Foreskin keratinocyte (primary cell): ENCODE measurements at places on chromosomes 12 and 14. TPM values are rescaled to one million over a fixed set of nuclear protein-coding genes. Genes with fewer than 3 reads are reported as not detected.

Gene TMEM263
- polyA plus RNA-seq = 17.9 and 19.1 TPM in 2 replicates

Gene SLC15A5
- polyA plus RNA-seq = not detected in 2 replicates

Gene C14orf132
- polyA plus RNA-seq = 0.23 and 0.43 TPM in 2 replicates

Gene CORO1C
- polyA plus RNA-seq = 54.3 and 72.1 TPM in 2 replicates
